Globus pallidus (tissue), 1 donor: ENCODE measurements at places on chromosomes 4 and X.

GRCh38 chrX:17560385-17560784 is 176.9 kb upstream of the SCML1 start:
- no peak for DNase-seq

GRCh38 chr4:25590171-25590570 is 65.5 kb upstream of the SLC34A2 start:
- no peak for DNase-seq

- DNase-seq = no peak
Measured at GRCh38 chr4:54525602-54526001, 132.2 kb upstream of the KIT start.

DNA sequence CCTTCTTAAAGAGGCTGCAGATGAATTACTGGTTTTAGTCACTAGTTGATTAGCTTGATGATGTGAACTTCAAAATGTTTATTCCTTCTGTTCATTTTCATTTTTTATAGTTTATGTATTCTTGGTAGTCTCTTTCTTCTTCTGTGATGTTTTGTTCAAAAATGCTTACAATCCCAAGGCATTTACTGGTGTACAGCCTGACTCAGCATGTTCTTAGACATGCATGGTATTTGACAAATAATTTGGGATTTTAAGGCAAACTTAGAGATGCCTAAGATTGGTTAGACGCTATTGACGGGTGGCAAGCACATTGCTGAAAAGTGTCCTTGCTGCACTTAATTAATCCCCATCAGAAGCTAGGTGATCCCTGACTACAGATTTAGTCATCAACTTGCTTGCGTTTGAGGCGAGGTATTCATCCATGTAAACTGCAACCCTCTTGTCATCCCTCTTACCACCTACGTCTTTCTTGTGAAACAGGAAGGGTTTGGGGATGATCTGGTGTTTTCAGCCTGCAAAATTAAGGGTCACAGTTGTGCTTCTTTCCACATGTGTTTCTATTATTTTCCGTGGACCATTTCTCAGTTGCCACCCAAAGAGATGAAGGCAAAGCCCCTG is 331.8 kb downstream of the DKK2 start:
- DNase-seq = no peak

GRCh38 chrX:144768540-144768939 is 478.8 kb upstream of the SPANXN1 start:
- DNase-seq = no peak

- no peak for DNase-seq
Measured at GRCh38 chr4:119525005-119525749, 103.4 kb downstream of the PDE5A start.

- DNase-seq = peak; percentile 16
Measured at GRCh38 chrX:134990801-134991481, at the start of gene SMIM10. Gene SMIM10 (plus strand): TSS chrX:134990991. CDS start chrX:134991096, 105 bp downstream.

DNA sequence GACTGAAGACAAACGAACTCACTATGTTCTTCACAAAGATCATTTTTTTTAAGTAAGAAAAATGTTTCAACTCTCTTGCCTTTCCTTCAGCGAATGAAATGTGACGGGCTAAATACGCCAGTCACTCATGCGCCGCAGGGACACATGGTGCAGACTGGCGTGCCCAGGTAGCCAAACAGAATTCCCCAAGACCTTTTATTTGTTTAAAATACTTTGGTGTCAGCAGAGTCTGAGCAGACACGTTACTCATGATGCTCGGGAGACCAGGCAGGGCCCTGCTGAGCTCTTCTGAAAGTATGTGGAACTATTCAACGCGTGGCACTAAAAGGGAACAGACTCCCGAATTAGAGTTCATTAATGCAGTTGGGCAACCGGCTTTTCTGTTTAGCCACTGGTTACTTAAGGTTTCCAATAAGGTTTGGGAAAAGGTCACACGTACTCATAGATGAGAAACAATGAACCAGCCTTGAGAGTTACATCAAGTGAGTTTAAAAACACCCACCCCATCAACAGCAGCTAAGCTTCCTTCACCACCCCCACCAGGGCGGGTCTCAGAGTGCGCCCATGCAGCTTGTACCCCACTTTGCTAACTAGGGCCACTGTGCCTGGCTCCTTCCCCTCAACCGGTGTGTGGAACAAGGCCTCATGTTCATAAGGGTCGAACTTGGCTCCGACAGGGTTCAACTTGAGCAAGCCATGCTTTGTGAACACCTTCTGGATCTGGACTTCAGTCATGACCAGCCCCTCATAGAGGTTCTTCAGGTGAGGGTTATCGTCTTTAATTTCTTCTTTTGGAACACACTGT is 7.3 kb downstream of the GRPEL1 start:
- no peak for DNase-seq

DNA sequence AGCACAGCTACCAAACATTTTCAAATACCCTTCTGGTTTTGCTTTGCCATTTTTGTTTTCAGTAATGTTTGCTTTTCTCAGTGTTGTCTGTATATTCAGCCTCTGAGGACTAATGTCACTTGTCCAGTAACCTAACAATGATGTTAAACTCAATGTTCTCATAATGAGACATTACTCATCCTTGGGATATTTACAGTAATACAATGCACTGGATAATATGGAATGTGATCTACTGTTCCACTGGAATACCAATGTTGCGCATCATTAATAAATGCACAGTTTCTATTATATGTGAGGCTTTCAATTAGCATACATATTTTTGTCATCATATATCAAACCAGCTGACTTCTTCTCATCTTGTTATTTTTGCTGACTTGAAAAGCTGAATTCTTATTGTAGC is 259.1 kb downstream of the SH2D1A start:
- no peak for DNase-seq

DNA sequence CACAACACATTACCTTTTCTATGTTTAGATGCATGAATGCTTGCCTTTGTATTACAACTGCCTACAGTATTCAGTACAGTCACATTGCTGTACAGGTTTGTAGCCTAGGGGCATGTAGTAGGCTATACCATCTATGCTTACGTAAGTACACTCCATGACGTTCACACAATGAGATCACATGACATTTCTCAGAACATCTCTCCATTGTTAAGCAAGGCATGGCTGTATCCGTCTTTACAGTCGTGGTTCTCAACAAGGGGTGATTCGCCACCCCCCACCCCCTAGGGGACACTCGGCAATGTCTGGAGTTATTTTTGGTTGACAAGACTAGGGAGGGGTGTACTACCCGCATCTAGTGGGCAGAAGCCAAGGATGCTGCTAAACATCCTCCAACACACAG is 12.1 kb downstream of the CD99L2 start:
- DNase-seq = no peak

- peak; percentile 24 for DNase-seq
Measured at GRCh38 chr4:31737419-31737818, 1017.2 kb downstream of the PCDH7 start.

DNA sequence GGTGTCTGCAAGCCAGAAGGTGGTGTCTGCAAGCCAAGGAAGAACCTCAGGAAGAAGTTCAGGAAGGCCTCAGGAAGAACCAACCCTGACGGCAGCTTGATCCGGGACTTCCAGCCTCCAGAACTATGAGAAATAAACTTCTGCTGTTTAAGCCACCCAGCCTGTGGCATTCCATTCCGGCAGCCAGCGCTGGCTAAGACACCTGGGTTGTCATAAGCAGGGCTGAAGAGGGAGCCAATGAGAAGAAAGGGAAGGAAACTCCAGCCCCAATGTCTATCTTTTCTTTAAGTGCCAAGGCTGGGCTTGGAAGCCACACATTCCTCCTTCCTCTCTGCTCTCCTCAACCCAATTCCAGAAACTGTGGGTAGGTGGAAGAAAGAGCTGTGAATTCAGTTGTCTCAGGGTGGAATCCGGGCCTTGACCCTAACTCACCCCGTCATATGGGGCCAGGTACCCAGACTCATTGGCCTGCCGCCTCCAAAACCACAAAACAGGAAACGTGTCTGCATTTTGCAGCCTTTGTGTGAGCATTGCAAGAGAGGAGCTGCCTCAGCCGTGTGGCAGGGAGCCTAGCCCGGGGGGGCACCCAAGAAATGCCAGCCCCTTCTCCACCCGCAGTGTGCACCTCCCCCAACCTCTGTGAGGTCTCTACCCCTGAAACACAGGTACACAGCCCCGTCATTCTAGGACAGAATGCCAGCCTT is 26.8 kb downstream of the CRMP1 start:
- no peak for DNase-seq

DNA sequence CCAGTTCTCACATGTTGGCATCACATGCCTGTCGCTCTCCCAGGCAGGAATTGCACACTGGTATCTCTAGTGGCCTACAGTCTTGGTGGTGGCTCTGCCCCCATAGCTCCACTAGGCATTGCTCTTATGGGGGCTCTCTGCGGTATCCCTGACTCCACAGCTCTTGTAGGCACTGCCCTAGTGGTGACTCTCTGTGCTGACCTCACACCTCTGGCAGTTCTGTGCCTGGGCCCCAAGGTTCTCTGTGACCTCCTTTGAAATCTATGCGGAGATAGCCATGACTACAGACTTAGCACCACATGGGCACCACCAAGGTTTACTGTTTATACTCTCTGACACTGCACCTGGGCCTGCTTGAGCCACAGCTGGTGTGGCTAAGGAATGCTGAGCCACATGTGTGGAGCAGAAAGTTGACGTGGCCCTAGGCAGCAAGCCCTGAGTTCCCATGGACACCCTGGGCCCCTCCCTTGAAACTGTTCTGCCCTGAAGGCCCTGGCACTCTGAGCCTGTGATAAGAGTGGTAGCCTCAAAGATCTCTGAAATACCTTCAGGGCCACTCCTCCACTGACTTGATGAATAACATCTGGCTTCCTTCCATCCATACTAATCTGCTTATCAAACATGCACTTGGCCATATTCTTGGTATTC is 8.0 kb downstream of the SLC9B1 start:
- DNase-seq = no peak

DNA sequence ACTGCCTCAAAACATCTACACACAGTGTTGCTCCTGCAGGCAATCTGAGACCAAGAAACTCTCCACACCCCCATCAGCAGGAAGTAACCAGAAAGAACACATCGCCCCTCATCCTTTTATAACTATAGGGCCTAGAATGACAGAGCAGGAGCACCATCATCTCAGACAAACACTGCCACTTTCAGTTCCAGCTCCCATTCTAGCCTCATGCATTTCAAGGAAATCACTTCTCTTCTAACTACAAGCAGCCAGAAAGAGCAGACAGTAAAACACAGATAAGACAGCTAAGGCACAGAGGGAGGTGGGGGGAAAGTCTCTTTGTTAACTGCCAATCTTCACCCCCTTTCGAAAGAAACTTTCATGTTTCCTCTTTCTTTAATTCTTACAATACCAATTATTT is 102.6 kb upstream of the TENT5D start:
- no peak for DNase-seq

- no peak for DNase-seq
Measured at GRCh38 chrX:39855748-39856129, 242.0 kb downstream of the BCOR start.

GRCh38 chr4:155657169-155657568 is 9.5 kb upstream of the GUCY1A1 start:
- DNase-seq = no peak

GRCh38 chrX:94288325-94288724 is 614.3 kb downstream of the FAM133A start:
- DNase-seq = no peak

GRCh38 chr4:187577941-187578480 is 417.6 kb upstream of the ZFP42 start:
- DNase-seq = no peak

- DNase-seq = no peak
Measured at GRCh38 chr4:154559141-154559493, 3.7 kb upstream of the FGB start.

- DNase-seq = no peak
Measured at GRCh38 chrX:11887175-11887574, 129.1 kb downstream of the MSL3 start.

DNA sequence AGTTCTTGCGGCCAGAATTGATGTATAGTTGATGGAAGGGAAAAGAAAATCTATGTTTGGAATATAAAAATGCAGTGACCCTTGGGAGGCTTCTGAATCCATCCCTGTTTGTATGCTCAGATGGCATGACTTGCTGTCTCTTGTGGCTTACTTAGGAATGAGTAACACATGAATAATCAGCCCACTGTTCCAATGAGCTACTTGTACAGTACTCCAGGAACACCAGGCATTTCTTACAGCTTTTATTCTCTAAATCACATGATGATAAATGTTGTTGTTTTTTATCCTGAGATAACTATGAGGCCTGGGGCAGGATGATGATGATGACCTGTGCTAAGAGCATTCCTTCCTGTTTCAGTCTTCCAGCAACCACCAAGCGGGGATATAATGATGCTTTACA is 18.9 kb downstream of the TMPRSS11E start:
- no peak for DNase-seq

- no peak for DNase-seq
Measured at GRCh38 chr4:79025170-79025569, 85.9 kb upstream of the PAQR3 start.

DNA sequence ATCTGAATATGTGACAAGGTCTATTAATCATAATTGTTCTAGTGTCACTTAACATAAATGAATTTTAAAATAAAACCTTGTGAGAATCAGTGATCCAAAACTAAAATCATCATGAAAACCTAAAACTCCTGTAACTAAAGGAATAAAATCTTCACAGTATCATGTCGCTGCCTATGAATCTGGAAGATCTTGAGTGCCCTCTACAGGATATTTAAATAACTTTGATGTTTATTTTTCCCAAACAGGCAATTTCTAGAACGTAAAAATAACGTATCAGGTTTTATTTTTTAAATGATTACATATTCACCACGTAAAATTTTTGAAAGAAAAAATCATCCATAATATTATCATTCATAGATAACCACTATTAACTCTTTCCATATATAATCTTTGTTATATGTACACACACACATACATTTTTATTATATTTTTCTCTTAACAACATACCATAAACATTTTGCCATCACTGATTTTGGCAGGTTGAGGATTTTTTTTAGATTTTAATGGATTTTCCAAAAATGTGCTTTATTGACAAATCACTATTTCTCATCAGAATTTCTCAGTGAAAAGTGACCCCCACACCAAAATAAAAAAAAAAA is 79.6 kb downstream of the COMMD8 start:
- DNase-seq = peak; percentile 48

DNA sequence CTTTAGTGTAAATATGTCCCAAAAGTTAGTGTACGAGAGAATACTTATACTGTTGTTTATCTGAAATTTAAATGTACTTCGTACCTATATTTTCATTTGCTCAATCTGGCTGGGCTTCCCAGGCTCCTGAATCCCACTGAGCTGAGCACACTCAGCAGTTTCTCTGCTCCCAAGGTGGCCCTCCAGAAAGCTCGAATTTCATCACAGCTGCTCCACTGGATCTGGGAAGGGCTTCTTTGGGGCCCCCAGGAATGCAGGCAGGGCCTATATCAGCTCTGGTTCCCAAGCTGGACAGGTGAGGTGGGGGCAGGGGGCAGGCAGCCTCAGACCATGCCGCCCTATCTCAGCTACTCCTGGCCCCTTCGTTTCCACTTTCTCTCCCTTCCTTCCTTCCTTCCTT is 1.5 kb upstream of the FATE1 start:
- DNase-seq = no peak

- no peak for DNase-seq
Measured at GRCh38 chrX:50115973-50116372, 84.8 kb downstream of the AKAP4 start.

GRCh38 chr4:42617030-42617429 is 39.9 kb downstream of the ATP8A1 start:
- peak; percentile 77 for DNase-seq

GRCh38 chr4:138894011-138894410 is 121.6 kb upstream of the NOCT start:
- DNase-seq = no peak

- no peak for DNase-seq
Measured at GRCh38 chr4:143726714-143727113, 26.2 kb upstream of the FREM3 start.
